ENCODE measurements at places on chromosomes 2 and 18. TPM values are rescaled to one million over a fixed set of nuclear protein-coding genes. Genes with fewer than 3 reads are reported as not detected.
A peak's percentile ranks its signal among the peaks of the same experiment; 100 is the strongest.

DNA sequence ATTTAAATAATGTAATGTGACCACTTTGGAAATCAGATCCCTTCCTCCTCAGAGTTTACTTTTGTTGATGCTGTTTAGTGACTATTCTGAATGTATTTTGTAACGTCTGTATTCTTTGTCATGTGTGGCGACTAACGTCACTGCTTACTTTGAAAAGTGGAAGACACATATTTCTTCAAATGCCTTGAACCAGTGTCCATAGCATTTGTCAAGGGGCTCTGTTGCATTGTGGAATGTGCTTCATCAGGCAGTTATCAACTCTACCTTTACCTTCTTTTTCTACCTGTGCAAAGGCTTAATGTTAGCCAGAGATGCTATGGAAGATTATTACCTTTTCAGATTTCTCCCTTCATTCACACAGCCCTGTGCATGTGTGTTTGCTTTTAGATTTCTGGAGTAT is 162.4 kb downstream of the ZNF407 start:
- H3K27ac ChIP-seq: no peak overlapping the region
- no peaks in the 10 kb centered on the region for H3K27me3 ChIP-seq
- no peak overlapping the region for H3K4me3 ChIP-seq
- H3K36me3 ChIP-seq: no peaks in the 10 kb centered on the region
- no peaks in the 10 kb centered on the region for H3K4me1 ChIP-seq

GRCh38 chr18:79069717-79070151 is 540 bp downstream of the ATP9B start:
- H3K36me3 ChIP-seq: no peaks in the 10 kb centered on the region
- H3K27me3 ChIP-seq: no peaks in the 10 kb centered on the region
- H3K4me3 ChIP-seq: peak overlapping the region; percentile 80
- no peaks in the 10 kb centered on the region for H3K4me1 ChIP-seq

- no peak overlapping the region for H3K27ac ChIP-seq
- no peak overlapping the region for H3K4me3 ChIP-seq
- H3K4me1 ChIP-seq: peaks cover 3% of the 10 kb centered on the region
- no peak for DNase-seq
Observed at GRCh38 chr2:234476766-234477165, 20.1 kb downstream of the ARL4C start.

GRCh38 chr2:202479090-202479489 is 103.0 kb downstream of the BMPR2 start:
- H3K4me3 ChIP-seq: no peak overlapping the region
- H3K36me3 ChIP-seq: no peaks in the 10 kb centered on the region
- H3K4me1 ChIP-seq: no peaks in the 10 kb centered on the region
- no peak overlapping the region for H3K27ac ChIP-seq

DNA sequence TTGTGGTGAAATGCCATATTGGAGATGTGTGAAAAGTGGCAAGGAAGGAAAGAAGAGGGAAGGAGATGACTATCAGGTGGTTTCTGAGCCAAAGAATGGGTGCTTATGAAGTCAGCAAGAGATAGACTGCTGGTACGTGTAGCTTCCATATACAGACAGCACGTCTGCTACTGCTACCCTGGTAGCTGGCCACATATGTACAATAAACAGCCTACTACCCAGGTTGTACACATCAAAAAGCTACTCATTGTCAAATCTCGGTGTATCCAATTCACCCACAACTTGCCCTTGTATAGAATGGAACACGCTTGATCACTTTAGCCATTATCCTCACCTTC is 761.8 kb downstream of the LRRTM4 start:
- no peaks in the 10 kb centered on the region for H3K27me3 ChIP-seq
- H3K4me1 ChIP-seq: no peaks in the 10 kb centered on the region
- H3K27ac ChIP-seq: no peak overlapping the region
- no peak for DNase-seq

GRCh38 chr18:62651276-62652056 is 63.9 kb upstream of the PHLPP1 start:
- H3K4me1 ChIP-seq: peaks cover 10% of the 10 kb centered on the region
- no peak for DNase-seq
- H3K4me3 ChIP-seq: peak overlapping the region; percentile 25
- H3K27me3 ChIP-seq: no peaks in the 10 kb centered on the region

DNA sequence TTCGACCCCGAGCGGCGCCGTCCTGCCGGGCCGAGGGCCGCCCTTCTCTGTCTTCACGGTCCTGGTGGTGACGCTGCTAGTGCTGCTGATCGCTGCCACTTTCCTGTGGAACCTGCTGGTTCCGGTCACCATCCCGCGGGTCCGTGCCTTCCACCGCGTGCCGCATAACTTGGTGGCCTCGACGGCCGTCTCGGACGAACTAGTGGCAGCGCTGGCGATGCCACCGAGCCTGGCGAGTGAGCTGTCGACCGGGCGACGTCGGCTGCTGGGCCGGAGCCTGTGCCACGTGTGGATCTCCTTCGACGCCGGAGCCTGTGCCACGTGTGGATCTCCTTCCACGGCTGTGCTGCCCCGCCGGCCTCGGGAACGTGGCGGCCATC is 45.0 kb downstream of the DDX18 start:
- H3K36me3 ChIP-seq: no peaks in the 10 kb centered on the region
- H3K27me3 ChIP-seq: no peaks in the 10 kb centered on the region
- H3K27ac ChIP-seq: no peak overlapping the region
- no peak for DNase-seq
- H3K4me3 ChIP-seq: no peak overlapping the region

- H3K36me3 ChIP-seq: no peaks in the 10 kb centered on the region
- no peak overlapping the region for H3K27ac ChIP-seq
- no peak for DNase-seq
- H3K27me3 ChIP-seq: no peaks in the 10 kb centered on the region
- H3K4me1 ChIP-seq: no peaks in the 10 kb centered on the region
Observed at GRCh38 chr2:234971496-234971895, 19.7 kb downstream of the SH3BP4 start.

DNA sequence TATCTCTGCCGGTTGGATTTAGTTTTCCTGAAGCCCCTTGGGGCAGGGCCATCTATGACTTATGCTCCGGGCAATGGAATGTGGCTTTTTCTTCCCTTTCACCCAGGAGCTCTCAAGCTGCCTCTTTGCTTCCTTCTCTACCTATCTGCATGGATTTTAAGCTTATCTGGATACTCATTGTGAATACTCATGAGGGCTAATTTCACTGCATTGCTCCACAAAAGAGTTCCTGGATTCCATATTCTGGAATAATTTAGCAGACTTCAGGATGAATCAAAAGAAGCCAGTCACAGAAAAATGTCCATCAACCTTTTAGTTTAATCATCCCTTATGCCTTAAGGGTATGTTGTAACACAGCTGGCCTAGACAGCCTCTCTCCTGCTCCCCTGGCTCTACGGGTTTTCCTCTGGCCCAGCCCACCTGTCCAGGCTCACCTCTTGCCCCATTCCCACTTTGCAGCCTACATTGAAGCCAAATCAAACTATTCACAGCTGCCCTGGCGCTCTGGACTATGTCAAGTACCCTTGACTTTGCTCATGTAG is 122.8 kb upstream of the RMDN2 start:
- no peak overlapping the region for H3K4me3 ChIP-seq
- H3K27me3 ChIP-seq: no peaks in the 10 kb centered on the region
- no peak for DNase-seq
- no peaks in the 10 kb centered on the region for H3K36me3 ChIP-seq
- no peak overlapping the region for H3K27ac ChIP-seq

DNA sequence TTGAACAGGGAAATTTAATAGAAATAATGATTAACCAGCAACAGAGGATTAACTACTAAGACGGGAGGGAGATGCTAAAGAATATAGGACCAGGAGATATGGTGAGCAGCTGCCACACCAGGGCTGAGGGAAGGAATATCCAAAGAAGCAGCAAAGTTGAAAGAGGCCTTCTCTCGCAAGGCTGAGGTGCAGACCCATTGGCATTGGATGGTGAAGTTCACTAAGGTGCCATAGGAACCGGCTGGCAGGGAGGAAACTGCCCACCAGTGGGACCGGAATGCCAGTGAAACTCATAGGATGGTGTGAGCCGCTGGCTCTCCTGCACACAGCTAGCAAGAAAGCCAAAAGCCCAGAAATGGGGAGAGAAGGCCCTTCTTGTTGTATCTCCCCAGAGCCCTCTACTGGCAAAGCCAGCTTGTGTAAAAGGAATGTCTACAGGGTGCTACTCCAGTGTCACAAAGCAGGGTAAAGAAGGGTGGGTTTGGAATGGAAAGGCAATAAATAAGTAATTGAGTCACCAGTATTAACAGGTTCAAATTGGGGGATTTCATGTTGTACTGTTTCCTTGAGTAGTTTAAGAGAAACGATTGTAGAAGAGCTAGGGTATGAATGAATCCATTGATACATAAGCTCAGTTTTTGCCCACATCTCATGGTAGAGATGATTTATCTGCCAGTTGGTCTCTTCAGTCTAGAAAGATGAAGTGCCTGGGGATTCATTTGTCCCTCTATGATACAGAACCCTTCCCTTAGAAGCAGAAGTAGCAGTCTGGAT is 36.0 kb downstream of the FARP2 start:
- H3K4me1 ChIP-seq: peaks cover 42% of the 10 kb centered on the region
- no peaks in the 10 kb centered on the region for H3K27me3 ChIP-seq
- no peak for DNase-seq
- H3K36me3 ChIP-seq: no peaks in the 10 kb centered on the region
- H3K4me3 ChIP-seq: no peak overlapping the region

DNA sequence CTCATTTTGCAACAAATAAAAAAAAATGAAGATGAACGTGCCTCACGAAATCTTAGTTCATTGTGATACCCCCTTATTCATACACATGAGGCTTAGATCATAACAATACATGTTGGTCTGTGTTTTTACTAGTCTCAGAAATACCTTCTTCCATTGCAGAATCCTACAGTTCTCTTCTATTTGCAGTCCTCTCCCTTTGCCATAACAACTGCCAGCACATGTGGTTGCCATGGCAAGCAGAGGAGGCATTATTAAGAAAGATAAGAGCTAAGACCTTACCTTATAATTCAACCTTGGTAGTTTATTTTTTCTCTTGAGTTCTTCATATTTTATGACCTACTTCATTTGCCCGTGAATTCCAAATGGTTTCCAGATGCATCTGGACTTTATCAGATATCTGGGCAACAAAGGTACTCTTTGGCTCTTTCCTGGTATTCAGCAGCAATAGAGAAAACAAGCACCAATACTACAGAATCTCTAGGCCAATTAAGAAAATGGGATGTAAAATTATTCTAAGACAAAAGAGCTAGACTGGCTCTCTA is 524.0 kb downstream of the CMPK2 start:
- no peak overlapping the region for H3K27ac ChIP-seq
- no peaks in the 10 kb centered on the region for H3K36me3 ChIP-seq
- no peak for DNase-seq

- H3K36me3 ChIP-seq: no peaks in the 10 kb centered on the region
- no peak for DNase-seq
- H3K27me3 ChIP-seq: no peaks in the 10 kb centered on the region
- peaks cover 6% of the 10 kb centered on the region for H3K4me1 ChIP-seq
- no peak overlapping the region for H3K4me3 ChIP-seq
Observed at GRCh38 chr2:215143458-215143857, 5.0 kb upstream of the ABCA12 start.

DNA sequence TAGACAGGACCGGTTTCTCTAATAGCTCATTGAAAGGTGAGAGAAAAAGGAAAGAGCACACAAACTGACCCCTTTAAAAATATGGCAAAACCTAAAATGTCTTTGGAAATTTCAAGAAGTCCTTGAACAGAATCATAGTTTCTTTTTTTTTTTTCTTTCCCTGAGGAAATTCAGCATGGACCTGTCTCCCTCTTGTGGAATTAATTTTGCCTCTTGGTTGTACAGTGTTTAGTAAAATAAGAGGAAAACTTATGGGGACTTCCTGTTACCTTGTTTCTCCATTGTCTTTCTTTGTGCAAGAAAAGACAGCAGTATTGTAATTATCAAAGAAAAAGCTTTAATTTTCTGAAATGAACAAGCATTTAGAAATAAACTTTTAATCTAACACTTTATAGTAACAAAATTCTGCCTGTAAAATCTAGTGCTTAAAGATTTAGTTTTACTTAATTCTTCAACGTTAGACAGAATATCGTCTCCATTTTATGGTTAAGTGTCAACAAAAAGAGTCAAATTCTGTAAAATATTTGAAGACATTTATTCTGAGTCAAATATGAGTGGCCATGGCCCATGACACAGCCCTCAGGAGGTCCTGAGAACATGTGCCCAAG is 176.3 kb upstream of the NABP1 start:
- H3K4me1 ChIP-seq: no peaks in the 10 kb centered on the region
- H3K4me3 ChIP-seq: no peak overlapping the region
- no peak overlapping the region for H3K27ac ChIP-seq
- no peaks in the 10 kb centered on the region for H3K36me3 ChIP-seq

DNA sequence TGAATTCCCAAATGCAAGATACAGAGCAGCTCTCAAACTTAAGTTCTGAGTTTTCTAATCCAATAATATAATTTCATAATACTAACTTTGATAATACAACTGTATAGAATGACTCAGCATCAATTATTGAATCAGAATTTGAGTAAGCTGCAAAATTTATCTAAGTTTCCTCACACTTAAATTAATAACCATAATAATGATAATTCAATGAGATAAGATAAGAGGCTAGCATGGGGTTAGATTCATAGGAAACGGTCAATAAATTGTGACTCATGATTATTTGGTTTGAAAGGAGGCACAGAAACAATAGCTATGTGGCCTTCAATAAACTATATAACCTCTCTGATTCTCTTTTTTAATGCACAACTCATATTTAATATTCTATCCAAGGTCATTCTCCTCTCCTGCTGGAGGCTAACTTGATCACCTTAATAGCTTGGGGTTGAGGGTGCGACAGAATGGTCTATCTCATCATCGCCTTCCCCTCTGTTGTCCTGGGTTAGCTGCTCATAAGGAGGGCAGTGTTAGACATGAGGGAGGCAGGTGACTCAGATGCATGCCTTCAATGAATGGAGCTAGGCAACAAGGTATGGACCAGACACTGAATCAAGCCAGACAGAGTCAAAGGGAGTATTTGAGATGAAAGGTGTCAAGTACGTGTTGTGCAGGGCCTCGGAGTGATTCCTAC is 36.2 kb upstream of the BMP10 start:
- H3K4me1 ChIP-seq: peaks cover 16% of the 10 kb centered on the region
- DNase-seq: no peak
- H3K36me3 ChIP-seq: no peaks in the 10 kb centered on the region
- H3K27ac ChIP-seq: peak overlapping the region; percentile 93

GRCh38 chr2:132873738-132874137 is 203.7 kb upstream of the LYPD1 start:
- H3K36me3 ChIP-seq: no peaks in the 10 kb centered on the region
- no peaks in the 10 kb centered on the region for H3K4me1 ChIP-seq
- H3K4me3 ChIP-seq: no peak overlapping the region
- H3K27me3 ChIP-seq: no peaks in the 10 kb centered on the region

Gene CCNT2
- 23.5 TPM for total RNA-seq

Gene VWC2L
- not detected for total RNA-seq

- no peaks in the 10 kb centered on the region for H3K27me3 ChIP-seq
- H3K4me3 ChIP-seq: no peak overlapping the region
- H3K27ac ChIP-seq: peak overlapping the region; percentile 53
Observed at GRCh38 chr2:231299267-231299666, 96.2 kb upstream of the B3GNT7 start.

- no peaks in the 10 kb centered on the region for H3K36me3 ChIP-seq
- no peak overlapping the region for H3K27ac ChIP-seq
- peak; percentile 21 for DNase-seq
- H3K4me3 ChIP-seq: no peak overlapping the region
- peaks cover 12% of the 10 kb centered on the region for H3K4me1 ChIP-seq
Observed at GRCh38 chr18:23871410-23871809, 143.1 kb upstream of the TTC39C start.

Gene PLGLB2
- total RNA-seq: not detected

GRCh38 chr18:2112435-2113045 is 458.8 kb downstream of the METTL4 start:
- H3K4me1 ChIP-seq: no peaks in the 10 kb centered on the region
- H3K27me3 ChIP-seq: no peaks in the 10 kb centered on the region
- H3K27ac ChIP-seq: no peak overlapping the region

Gene SNX17
- 107 TPM for total RNA-seq
